ENCODE measurements at places on chromosomes 12 and 14.

DNA sequence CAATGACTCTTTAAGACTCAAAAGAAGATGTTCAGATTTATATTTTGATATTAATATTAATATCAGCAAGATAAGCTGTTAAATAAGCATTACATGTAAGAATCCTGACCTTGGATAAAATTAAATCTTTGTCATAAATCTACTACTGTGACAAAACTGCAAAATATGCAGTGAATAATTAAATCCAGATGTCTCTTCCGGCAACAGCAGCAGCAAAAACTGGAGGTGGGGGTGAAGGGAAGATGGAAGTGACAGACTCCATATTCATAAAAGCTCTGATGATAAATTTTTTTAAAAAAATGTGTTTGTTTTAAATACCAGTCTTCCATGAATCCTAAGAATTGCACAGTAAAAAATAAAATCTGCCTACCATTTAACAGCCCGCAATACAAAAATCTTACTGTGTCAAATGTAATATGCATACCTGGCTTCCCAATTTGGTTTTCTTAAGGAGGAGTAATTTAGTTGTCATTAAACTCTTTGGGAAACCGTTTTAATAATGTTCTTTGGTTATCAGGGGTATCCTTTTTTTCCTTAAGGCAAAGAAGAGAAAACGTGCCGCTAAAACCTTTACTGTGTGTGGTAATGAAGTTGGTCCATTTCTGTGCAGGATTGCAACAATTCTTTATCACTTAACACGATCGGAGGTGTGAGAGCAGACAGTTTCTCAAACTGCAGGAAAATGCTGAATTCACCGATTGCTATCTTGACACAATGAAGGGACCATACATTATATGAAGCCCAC is 478.2 kb downstream of the DIO2 start:
- DNase-seq = no peak

DNA sequence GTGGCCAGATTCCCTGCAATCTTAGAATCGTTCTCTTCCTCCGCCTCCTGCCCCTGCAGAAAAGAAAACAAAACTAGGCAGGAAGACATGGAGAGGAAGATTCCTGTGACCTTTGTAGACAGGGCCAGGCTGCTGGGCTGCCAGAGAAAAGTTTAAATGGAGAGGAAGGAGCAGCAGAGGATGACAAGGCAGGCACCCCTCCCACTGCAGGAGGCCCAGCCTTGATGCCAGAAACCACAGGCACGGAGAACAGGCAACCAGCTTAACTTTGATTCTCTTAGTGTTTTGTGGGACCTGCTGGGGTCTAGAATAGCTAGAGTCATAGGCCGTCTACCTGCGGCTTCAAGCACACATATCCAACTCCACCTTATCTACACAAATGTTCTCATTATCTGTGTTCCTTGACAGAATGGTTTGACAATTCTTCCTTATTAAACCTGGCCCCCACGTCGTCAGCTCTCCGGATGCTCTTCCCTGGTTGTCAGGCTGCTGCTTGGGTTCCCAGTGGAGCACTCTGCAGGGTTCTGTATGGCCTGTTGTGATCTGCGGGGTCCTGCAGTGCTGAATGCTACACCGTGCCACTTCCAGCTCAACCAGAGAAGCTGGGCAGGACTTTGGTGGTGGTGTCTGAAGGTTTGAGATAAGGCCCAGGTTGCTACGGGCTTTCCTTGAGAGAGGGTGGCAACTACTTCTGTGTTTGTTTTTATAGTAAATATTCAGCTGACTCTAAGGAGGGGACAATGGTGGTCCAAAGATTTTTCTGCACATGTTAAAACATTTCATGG is 609.5 kb downstream of the AACS start:
- DNase-seq = no peak

DNA sequence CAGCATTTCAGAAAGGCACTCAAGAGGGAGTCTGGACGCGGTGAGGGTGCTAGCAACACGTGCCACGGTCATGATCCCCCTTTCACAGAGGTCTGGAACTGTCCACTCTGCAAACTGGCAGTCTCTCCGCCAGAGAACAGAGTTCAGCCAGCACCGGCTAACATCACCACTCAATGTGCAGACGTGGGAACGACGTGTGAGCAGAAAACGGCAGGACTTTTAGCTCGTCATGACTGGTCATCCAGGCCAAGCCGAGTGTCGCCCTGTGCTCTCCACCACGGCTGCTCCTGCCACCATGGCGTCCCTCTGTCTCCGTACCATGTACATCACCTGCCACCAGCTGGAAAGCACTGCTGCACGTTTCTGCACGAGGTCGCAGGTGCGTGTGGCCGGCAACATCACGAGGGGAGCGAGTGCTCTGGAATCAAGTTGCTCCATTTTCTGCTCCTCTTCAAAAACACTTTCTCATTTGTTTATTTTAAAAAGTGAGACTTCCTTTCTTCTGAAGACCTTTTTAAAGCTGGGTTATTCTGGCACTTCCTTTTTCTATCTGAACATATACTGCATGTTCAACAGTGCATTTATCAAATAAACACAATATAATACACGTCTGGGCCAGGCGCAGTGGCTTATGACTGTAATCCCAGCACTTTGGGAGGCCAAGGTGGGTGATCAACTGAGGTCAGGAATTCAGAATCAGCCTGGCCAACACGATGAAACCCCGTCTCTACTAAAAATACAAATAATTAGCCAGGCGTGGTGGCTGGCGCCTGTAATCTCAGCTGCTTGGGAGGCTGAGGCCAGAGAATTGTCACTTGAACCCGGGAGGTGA is 28.0 kb downstream of the SLC15A4 start:
- no peak for DNase-seq

- peak; percentile 2 for DNase-seq
These were observed 610 bp downstream of the VSIG10 start for GRCh38 chr12:118103201-118103600.

GRCh38 chr12:102633981-102634605 is 153.7 kb upstream of the IGF1 start:
- DNase-seq = no peak

DNA sequence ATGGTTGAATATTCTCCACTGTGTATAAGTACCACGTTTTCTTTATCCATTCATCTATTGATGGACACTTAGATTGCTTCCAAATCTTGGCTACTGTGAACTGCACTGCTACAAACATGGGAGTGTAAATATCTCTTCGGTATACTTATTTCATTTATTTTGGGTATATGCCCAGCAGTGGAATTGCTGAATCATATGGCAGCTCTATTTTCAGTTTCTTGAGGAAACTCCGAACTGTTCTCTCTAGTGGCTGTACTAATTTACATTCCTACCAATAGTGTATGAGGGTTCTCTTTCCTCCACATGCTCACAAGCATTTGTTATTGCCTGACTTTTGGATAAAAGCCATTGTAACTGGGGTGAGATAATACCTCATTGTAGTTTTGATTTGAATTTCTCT is 623.1 kb upstream of the LRFN5 start:
- DNase-seq = no peak

DNA sequence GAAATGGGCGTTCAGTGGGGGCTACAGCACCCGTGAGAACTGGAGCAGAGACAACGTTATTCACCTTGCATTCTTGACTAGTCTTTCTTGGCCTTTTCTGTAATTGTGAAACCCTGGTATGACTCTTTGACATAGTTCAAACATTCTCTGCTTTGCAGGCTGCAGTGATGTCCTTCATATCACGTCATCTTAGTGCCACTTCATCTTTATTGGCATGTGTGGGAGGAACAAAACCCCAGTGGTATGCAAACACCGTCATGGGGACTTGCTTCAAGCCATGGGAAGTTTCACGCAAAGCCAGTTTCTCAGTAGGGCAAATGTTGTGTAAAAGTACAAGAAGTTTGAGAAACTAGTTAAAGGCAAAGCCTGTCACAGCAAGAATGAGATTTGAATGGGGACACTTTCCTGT is 20.2 kb upstream of the DUSP16 start:
- DNase-seq = peak; percentile 54

DNA sequence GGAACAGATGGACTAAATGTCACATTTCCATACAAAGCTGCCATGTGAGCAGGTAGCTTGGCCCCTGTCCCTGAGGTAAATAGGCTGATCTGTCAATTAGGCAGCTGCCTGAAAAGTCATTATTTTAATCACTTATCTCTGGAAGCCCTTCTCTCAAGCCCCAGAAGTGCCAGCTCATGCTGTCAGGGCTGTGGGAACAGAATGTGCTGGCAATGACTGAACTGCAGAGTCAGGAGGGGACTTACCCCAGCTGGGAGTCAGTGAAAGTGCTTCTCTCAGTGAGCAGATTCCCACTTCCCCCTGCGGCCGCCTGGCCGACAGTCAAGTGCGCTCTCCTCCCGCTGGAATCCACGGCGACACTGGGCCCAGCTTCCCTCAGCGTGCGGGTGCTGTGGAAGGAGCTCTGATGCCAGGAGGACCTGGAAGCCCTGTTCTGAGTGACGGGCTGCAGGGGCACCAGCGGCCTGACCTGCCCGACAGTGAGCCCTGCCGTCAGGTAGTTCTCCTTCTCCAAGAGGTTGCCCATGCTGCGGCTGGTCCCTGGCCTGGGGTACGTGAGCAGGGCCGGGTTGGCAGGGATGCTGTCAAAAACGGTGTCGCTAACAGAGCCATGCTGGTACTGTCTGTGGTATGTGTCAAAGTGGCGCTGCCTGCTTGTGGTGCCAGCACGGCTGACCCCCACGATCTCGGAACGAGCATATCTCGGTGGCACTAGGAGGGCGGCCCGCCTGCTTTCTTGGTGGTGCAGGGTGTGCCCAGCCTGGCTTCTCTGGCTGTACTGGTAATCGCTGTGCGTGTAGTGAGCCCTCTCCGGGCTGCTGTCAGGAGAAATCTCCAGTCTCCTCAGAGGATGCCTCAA is 18.7 kb downstream of the PKP2 start:
- no peak for DNase-seq

DNA sequence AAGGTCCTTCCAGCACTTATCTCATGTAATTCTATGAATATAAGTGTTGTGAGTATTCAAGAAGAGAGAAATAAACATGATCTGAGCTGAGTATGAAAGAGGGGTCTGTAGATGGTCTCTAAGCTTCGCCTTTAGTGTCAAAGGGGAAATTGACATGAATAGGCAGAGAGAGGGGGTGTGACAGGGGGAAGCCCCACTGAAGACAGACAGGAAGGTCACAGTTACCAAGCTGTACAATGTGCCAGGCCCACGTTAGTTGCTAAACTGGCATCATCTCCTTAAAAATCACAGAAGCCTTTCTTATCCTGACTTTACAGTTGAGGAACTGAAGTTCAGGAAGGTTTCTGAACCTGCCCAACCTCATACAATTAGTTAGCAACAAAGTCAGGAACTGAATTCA is 7.6 kb downstream of the ARHGEF40 start:
- no peak for DNase-seq

DNA sequence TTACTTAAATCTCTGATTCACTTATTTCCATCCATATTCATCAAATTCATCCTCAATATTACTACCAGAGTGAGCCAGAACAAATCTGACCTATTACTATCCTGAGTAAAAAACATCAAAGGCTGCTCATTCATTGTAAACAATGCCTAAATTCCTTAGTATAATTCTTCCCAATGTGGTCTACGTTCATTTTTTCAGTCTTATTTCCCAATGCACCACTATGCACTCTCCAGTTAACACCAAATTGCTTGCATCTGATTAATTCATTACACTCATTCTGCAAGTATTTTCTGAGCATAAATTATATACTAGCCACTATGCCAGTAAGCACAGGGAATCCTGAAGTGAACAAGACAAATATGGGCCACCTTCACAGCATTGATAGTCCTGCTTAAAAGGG is 110.0 kb downstream of the EPS8 start:
- DNase-seq = no peak

GRCh38 chr12:57694459-57695019 is 607 bp downstream of the OS9 start:
- DNase-seq = no peak

GRCh38 chr14:50769863-50770500 is 61.0 kb downstream of the NIN start:
- no peak for DNase-seq

DNA sequence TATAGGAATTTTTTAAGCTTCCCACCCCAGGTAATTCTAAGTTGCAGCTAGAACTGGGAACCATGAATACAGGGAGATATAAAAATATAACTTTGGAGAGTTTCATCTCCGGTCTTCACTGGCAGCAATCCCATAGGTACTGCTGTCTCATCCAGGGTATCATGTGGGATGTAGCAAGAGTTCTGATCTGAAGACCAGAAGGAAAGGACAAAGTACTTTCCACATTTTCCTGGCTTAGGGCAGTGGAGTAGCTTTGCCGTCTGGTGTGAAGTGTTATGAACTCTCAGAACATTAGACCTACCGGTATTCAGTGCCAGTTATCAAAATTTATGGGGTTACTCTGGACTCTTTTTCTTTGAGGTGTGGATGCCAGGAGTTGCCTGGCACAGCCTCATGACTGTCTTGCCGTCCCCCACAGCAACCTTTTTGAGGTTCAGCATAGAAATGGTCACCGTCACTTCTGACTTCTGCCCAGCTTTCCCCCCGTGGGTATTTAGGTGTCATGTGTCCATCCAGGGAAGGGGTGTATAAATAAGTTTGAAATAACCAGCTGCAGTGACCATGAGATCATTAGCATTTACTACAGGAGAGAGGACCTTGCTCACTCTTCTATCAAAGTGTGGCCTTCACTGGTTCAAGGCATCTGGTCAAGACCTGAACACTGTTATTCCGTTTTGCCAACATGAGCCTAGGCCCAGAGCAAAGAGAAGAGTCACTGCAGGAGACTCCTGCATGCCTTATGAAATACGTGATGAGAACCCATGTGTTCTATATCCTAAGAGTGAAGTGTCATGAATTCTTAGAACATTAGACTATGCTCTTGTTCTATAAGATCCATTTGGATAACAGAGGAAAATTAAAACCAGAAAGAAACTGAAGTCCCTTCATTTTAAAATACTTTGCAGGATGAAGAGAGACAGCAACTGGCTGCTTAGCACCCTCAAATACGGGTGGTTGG is 22.2 kb downstream of the TMEM233 start:
- DNase-seq = no peak

GRCh38 chr14:20997564-20997963 is 1.5 kb upstream of the SLC39A2 start:
- no peak for DNase-seq

GRCh38 chr12:131902332-131903241 is 8.2 kb downstream of the ULK1 start:
- no peak for DNase-seq

DNA sequence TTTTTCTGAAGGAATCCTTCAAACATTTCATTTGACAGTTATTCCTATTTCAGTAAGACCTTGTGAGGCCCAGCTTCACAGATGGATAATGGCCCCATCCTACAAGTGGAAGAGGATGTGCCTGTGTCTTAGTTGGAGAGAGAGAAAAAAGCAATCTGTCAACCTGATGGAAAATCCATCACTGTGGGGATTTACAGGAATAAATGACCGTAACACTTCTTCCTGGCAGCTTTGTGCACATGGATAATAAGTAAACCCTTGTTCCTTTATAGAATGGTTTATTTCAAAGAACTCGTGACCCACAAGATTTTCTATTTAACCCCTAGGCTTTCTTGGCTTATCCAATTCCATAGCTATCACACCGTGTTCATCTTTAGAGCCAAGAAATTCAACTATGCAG is 121.4 kb upstream of the PCED1B start:
- DNase-seq = no peak

GRCh38 chr12:50636505-50636904 is 127.4 kb upstream of the ATF1 start:
- no peak for DNase-seq
